ENCODE measurements at places on chromosomes 16 and 17. TPM values are rescaled to one million over a fixed set of nuclear protein-coding genes. Genes with fewer than 3 reads are reported as not detected.

The GSG1L2 gene
- total RNA-seq, result not detected

The EVI2A gene
- 30.4 TPM for total RNA-seq

The AXIN2 gene
- total RNA-seq, result 5.2 TPM

The PLD6 gene
- total RNA-seq, result 17.2 TPM

The AOC3 gene
- total RNA-seq, result 1.8 TPM

The ZG16 gene
- not detected for total RNA-seq

GRCh38 chr17:58242171-58242784 is 3.9 kb downstream of the LPO start:
- H3K4me1 ChIP-seq, result no peaks in the 10 kb centered on the region
- H3K27ac ChIP-seq, result no peak overlapping the region
- no peak for DNase-seq

DNA sequence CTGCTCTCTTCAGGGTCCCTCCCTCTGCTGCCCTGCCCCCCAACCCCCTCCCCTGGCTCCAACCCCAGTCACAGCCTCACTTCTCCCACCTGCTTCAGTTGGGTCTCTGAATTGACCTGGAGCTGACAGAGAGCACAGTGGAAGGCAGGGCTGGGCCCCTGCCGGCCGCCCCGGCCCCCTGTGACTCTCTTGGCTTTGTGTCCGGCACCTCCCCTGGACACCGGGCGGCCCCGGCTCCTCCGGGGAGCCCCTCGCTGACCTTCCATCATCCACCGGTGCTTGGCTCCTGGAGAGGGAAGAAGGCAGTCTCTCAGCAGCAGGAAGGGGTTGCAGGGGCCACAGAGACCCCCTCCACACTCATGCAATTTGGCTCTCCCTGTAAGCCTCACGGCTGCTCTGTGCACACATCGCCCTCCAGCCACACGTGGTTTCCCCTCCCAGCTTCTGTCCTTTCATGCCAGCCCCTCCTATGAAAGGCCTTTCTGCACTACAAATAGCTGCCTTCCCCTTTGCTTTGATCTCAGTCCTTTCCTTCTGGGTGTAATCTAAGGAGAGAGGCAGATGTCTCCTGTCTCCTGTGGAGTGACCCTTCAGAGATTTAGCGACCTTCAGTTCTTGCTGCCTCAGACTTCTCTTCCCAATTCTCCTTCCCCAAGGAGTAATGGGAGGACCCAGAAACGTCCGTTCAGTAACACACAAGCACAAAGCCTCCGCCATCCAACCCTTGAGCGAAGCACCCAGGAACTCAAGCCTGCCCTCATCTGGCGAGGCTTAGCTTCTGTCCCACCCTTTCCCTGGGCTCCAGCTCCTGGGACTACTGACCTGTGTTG is 8.3 kb downstream of the NKIRAS2 start:
- peaks cover 7% of the 10 kb centered on the region for H3K4me1 ChIP-seq
- H3K27ac ChIP-seq, result no peak overlapping the region
- H3K4me3 ChIP-seq, result no peak overlapping the region
- no peaks in the 10 kb centered on the region for H3K27me3 ChIP-seq
- no peak for DNase-seq
- H3K36me3 ChIP-seq, result peaks cover 13% of the 10 kb centered on the region

GRCh38 chr17:49963626-49964302 is 5.2 kb upstream of the DLX4 start:
- H3K27me3 ChIP-seq, result peaks cover 71% of the 10 kb centered on the region
- peak overlapping the region; percentile 5 for H3K27ac ChIP-seq
- no peak for DNase-seq
- peak overlapping the region; percentile 35 for H3K4me3 ChIP-seq
- peaks cover 18% of the 10 kb centered on the region for H3K4me1 ChIP-seq

GRCh38 chr17:77844681-77845080 is 113.8 kb upstream of the TNRC6C start:
- H3K36me3 ChIP-seq, result no peaks in the 10 kb centered on the region
- H3K27ac ChIP-seq, result no peak overlapping the region
- no peak overlapping the region for H3K4me3 ChIP-seq
- H3K27me3 ChIP-seq, result peaks cover 7% of the 10 kb centered on the region
- H3K4me1 ChIP-seq, result peaks cover 45% of the 10 kb centered on the region
- DNase-seq, result no peak

The LITAFD gene
- total RNA-seq, result not detected

DNA sequence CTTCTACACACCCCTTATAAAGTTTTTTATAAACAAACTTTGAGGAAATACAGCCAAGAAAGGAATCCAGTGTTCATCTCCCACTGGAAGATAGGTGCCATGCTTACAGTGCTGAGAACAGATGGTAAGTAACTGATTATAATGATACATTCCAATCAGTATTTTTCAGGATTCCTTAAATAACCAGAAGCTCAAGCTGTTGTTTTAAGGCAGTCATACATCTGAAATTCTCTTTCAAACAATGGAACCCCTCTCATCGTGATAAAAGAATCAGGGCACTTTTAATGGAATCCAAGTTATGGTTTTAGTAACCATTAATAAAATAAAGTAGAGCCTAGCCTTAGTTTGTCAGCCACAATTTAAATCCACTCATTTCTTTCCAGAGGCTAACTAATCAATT is 56.1 kb upstream of the STAC2 start:
- H3K4me3 ChIP-seq, result no peak overlapping the region
- no peaks in the 10 kb centered on the region for H3K4me1 ChIP-seq
- peaks cover 3% of the 10 kb centered on the region for H3K36me3 ChIP-seq
- no peak for DNase-seq
- H3K27me3 ChIP-seq, result no peaks in the 10 kb centered on the region
- H3K27ac ChIP-seq, result no peak overlapping the region

The DBNDD1 gene
- not detected for total RNA-seq

DNA sequence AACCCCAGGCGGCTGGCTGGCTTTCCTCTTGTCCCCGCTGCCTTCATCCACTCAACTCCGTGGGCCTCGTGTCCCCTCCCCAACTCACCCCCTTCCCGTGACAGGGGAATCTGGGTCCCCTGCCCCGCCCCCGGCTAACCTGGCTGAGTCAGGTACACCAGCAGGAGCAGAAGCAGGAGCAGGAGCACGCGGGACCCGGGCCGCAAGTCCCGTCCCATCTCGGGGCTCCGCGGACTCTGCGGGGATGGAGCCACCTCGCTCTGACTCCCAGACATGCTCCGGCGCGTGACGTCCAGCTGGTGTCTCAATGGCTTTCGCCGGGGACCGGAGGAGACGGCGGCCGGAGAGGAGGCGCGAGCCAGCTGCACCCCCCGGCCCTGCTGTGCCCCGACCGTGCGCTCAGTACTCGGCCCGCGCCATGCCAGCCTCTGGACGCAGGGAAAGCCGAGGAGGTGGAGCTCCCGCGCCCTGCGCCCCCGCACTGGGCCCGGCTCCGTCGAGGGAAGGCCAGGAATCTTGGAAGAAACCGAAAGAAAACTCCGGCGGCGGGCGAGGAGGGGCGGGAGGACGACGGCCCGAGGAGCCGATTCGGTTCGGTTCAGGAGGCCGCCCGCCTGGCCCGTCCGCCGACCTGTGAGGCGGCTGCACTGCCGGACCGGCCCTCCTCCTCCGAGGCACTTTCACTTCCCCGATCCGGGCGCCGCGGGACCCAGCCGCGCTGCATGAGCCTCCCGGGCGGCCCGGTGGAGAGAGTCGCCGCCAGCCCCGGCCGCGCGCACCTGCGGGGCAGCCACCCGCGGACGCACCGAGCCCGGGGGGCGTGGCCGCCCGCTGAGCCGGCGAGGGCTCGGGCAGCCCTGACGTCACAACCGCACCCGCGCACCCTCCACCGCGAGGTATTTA is at the start of the genes CXCL16 and ZMYND15:
Gene CXCL16 (minus strand): TSS at position 807 of the 903 bp plus-strand sequence. CDS start 589 bp downstream, at position 218.
Gene ZMYND15 (plus strand): TSS at position 712 of the 903 bp plus-strand sequence. CDS start 716 bp downstream, outside the sequence.
- DNase-seq, result peak; percentile 89
- H3K4me1 ChIP-seq, result peaks cover 22% of the 10 kb centered on the region
- peak within 1 kb of the TSS; percentile 48 for H3K27ac ChIP-seq

GRCh38 chr17:77258638-77259037 is 117.9 kb downstream of the SEC14L1 start:
- no peak overlapping the region for H3K4me3 ChIP-seq
- no peak for DNase-seq

GRCh38 chr17:21419299-21420239 is 43.4 kb downstream of the KCNJ12 start:
- no peak overlapping the region for H3K27ac ChIP-seq
- no peaks in the 10 kb centered on the region for H3K36me3 ChIP-seq
- peaks cover 5% of the 10 kb centered on the region for H3K4me1 ChIP-seq
- peak; percentile 63 for DNase-seq

The TMEM114 gene
- total RNA-seq, result not detected

The KRTAP1-1 gene
- not detected for total RNA-seq

The ADAP2 gene
- 0.86 TPM for total RNA-seq

GRCh38 chr17:9309216-9309615 is 266.4 kb downstream of the STX8 start:
- DNase-seq, result no peak
- H3K4me3 ChIP-seq, result no peak overlapping the region
- no peak overlapping the region for H3K27ac ChIP-seq
- H3K4me1 ChIP-seq, result no peaks in the 10 kb centered on the region

The CSH1 gene
- total RNA-seq, result not detected

- no peaks in the 10 kb centered on the region for H3K36me3 ChIP-seq
- DNase-seq, result no peak
- no peak overlapping the region for H3K4me3 ChIP-seq
- H3K27me3 ChIP-seq, result peaks cover 22% of the 10 kb centered on the region
- H3K4me1 ChIP-seq, result no peaks in the 10 kb centered on the region
- H3K27ac ChIP-seq, result no peak overlapping the region
Measured at GRCh38 chr17:79887451-79887991, 48.3 kb upstream of the CBX4 start.

- DNase-seq, result no peak
- H3K27ac ChIP-seq, result peak overlapping the region; percentile 18
- H3K36me3 ChIP-seq, result peaks cover 52% of the 10 kb centered on the region
- peaks cover 46% of the 10 kb centered on the region for H3K4me1 ChIP-seq
Measured at GRCh38 chr17:3641717-3642486, 5.3 kb downstream of the CTNS start.

The CLEC18A gene
- total RNA-seq, result 0.26 TPM

The CCDC92B gene
- total RNA-seq, result 0.14 TPM

- H3K27me3 ChIP-seq, result no peaks in the 10 kb centered on the region
- H3K4me1 ChIP-seq, result no peaks in the 10 kb centered on the region
- H3K36me3 ChIP-seq, result no peaks in the 10 kb centered on the region
- no peak overlapping the region for H3K4me3 ChIP-seq
Measured at GRCh38 chr16:76634847-76635697, 357.9 kb downstream of the CNTNAP4 start.

The RCVRN gene
- not detected for total RNA-seq

GRCh38 chr16:53787423-53787822 is 83.5 kb downstream of the FTO start:
- H3K27me3 ChIP-seq, result no peaks in the 10 kb centered on the region
- H3K27ac ChIP-seq, result no peak overlapping the region
- DNase-seq, result peak; percentile 21

DNA sequence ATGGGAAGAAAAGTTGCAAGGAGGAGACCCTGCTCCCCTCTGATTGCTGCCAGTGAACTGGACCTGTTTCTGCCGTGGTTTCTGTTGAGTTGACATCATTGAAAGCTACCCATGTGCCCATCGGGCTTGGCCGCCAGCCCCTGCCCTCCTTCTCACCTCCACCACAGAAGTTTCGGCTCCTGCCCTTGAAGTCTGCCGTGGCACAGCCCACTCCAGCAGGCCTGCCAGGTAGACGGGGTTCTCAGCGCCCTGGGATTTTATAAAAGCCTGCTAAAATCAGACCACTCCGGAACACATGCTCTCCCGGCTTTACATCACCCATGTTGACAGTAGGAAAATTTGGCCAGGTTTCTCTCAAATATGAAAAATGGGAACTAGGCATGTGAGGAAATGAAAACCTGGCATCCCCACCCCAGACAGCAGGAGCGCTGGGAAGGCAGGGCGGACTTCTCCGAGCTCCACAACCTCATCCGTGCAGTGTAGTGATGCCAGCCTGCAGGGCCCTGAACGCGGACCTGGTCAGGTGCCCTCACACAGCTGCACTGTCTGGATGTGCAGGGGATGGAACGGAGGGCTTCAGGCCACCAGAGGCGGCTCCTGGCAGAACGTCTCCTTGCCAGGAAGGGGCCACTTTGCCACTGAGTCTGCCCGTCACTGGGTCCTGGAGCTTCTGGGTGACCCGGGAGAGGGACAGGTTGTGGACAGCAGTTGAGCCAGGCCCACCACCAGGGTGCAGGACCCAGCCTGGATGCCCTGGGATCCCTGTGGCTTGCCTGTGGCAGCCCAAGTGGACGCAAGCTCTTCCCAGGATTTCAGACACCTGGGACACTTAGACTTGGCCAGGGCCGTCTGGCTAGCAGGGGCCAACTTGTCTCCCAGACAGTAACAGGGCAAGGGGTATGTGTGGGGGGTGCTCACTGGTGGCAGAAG is 6.9 kb upstream of the GSE1 start:
- H3K27ac ChIP-seq, result no peak overlapping the region
- peaks cover 1% of the 10 kb centered on the region for H3K27me3 ChIP-seq
- H3K4me1 ChIP-seq, result peaks cover 16% of the 10 kb centered on the region
- no peaks in the 10 kb centered on the region for H3K36me3 ChIP-seq
- no peak overlapping the region for H3K4me3 ChIP-seq
- DNase-seq, result no peak

- peak overlapping the region; percentile 84 for H3K27ac ChIP-seq
- H3K4me1 ChIP-seq, result peaks cover 36% of the 10 kb centered on the region
- peaks cover 4% of the 10 kb centered on the region for H3K36me3 ChIP-seq
- peaks cover 31% of the 10 kb centered on the region for H3K27me3 ChIP-seq
Measured at GRCh38 chr16:56199164-56199563, 7.9 kb downstream of the GNAO1 start.

The OR3A2 gene
- 0.26 TPM for total RNA-seq

The PITPNC1 gene
- 18.7 TPM for total RNA-seq

- no peak overlapping the region for H3K27ac ChIP-seq
- H3K4me1 ChIP-seq, result no peaks in the 10 kb centered on the region
Measured at GRCh38 chr17:55056526-55056925, 88.0 kb downstream of the STXBP4 start.

DNA sequence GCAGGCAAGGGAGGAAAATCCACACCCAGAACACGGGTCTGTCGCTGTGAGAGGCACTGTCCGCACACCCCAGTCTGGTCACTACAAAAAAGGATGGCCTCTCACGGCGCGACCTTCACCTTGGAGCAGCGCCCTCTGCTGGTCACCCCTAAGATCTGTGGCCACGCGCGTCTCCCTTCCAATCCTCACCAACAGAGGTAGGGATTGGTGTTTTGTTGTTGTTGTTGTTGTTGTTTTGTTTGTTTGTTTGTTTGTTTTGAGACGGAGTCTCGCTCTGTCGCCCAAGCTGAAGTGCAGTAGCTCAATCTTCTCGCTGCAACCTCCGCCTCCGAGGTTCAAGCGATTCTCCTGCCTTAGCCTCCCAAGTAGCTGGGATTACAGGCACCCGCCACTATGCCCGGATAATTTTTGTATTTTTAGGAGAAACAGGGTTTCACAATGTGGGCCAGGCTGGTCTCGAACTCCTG is 15.0 kb upstream of the C17orf58 start:
- H3K27ac ChIP-seq, result no peak overlapping the region
- peak; percentile 90 for DNase-seq
- H3K4me3 ChIP-seq, result peak overlapping the region; percentile 74
- peaks cover 13% of the 10 kb centered on the region for H3K27me3 ChIP-seq
- H3K36me3 ChIP-seq, result no peaks in the 10 kb centered on the region

GRCh38 chr16:25009822-25010221 is 5.3 kb downstream of the ARHGAP17 start:
- H3K4me1 ChIP-seq, result peaks cover 63% of the 10 kb centered on the region
- H3K27ac ChIP-seq, result no peak overlapping the region
- H3K4me3 ChIP-seq, result peak overlapping the region; percentile 3
- DNase-seq, result no peak
- H3K27me3 ChIP-seq, result no peaks in the 10 kb centered on the region

- H3K27ac ChIP-seq, result peak overlapping the region; percentile 95
- H3K27me3 ChIP-seq, result no peaks in the 10 kb centered on the region
- H3K4me3 ChIP-seq, result peak overlapping the region; percentile 95
- peaks cover 50% of the 10 kb centered on the region for H3K4me1 ChIP-seq
- DNase-seq, result peak; percentile 66
Measured at GRCh38 chr17:73231395-73231794, 30.3 kb downstream of the CPSF4L start.

GRCh38 chr17:58005031-58005727 is 1.9 kb downstream of the SRSF1 start:
- H3K27me3 ChIP-seq, result no peaks in the 10 kb centered on the region
- peaks cover 46% of the 10 kb centered on the region for H3K4me1 ChIP-seq
- peak overlapping the region; percentile 97 for H3K4me3 ChIP-seq
- no peak for DNase-seq
- H3K36me3 ChIP-seq, result peaks cover 59% of the 10 kb centered on the region
